ENCODE measurements at places on chromosomes 6 and 20. TPM values are rescaled to one million over a fixed set of nuclear protein-coding genes. Genes with fewer than 3 reads are reported as not detected.
A peak's percentile ranks its signal among the peaks of the same experiment; 100 is the strongest.

C6orf52 gene
- not detected for polyA plus RNA-seq

C6orf58 gene
- not detected for polyA plus RNA-seq

DNA sequence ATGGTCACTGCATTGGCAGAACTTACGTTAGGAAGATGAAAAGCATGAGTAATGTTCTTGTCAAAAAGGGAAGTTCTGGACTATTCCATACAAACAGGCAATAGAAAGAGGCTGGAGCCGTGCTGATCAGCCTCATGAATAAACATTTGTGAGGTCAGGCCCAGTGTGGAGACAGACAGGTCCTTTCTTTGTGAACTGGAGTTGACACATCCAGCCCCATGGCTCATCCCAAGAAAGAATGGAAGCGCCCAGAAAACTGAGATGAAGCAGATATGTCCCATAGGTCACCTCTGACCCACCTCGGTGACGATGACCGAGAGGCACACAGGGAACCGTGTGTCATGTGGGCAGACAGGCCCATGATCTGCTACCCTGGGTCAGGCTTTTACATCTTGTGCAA lies 276.0 kb upstream of the SGK1 start:
- no peak for DNase-seq
- no peak overlapping the region for H3K27ac ChIP-seq
- H3K36me3 ChIP-seq = no peaks in the 10 kb centered on the region
- H3K27me3 ChIP-seq = peaks cover 1% of the 10 kb centered on the region
- no peak overlapping the region for H3K4me3 ChIP-seq
- H3K4me1 ChIP-seq = no peaks in the 10 kb centered on the region

DNA sequence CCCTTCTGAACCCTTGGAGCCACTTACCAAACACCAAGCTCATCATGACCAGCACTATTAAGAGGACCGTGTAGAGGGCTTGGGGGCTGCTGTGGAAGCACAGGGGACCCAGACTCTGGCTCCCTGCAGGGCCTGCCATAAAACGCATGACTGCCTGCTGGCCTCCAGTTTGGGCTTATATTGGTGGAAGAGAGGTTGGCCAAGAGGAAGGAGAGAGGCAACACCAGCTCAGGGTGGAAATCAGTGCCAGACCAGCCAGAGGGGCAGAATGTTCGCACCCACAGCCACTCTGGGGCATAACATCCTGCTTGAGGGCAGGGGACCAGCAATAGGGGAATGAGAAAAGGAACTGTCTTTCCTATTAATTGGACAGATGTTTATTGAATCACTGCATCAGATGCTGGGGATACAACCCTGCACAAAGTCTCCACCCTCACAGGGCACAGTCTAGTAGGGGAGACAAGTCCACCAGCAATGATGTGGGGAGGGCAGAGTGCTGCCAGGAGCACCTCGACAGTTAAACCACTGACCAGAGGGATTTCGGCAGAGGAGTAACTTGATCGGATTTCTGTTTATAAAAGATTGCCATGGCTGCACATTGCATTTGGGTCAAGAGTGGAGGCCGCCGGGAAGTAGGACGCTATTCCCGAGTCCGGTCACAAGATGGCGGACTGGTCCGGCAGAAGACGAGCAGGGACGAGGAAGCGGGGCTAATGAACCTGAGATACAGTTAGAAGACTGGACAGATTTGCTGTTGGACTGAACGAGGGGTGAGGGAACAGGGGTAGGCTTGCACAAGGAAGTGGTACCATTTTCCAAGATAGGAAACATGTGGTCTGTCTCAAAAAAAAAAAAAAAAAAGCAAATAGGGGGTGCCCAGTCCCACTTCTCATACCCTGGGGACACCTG lies at the start of gene LY6G5C:
TSS of gene LY6G5C (minus strand) at position 842 of the 909 bp plus-strand sequence. CDS start at position 148, 694 bp downstream.
- H3K4me1 ChIP-seq = peaks cover 56% of the 10 kb centered on the region
- peak within 1 kb of the TSS; percentile 76 for H3K4me3 ChIP-seq
- H3K27ac ChIP-seq = peak within 1 kb of the TSS; percentile 90
- DNase-seq = peak; percentile 51
- no peaks in the 10 kb centered on the region for H3K27me3 ChIP-seq

DNA sequence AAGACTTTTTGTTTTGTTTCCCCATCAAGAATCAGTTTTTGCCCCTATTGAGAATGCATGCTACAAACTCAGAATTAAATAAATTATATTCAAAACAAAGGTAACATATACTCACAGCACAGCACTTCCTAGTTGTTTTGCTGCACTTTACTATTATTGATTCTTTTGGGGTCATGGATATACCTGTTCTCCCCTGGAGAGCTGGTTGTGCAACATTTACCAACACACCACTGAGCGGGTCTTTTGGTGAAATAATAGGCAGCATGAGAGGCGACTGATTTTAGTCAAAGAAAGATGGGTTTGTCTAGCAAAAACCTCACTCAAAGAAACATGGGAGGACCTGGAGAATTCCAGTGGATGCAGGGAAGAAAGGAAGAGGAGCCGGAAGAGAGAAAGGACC lies 39.9 kb upstream of the CDKN1A start:
- no peak overlapping the region for H3K27ac ChIP-seq
- no peaks in the 10 kb centered on the region for H3K4me1 ChIP-seq
- no peaks in the 10 kb centered on the region for H3K27me3 ChIP-seq

DNA sequence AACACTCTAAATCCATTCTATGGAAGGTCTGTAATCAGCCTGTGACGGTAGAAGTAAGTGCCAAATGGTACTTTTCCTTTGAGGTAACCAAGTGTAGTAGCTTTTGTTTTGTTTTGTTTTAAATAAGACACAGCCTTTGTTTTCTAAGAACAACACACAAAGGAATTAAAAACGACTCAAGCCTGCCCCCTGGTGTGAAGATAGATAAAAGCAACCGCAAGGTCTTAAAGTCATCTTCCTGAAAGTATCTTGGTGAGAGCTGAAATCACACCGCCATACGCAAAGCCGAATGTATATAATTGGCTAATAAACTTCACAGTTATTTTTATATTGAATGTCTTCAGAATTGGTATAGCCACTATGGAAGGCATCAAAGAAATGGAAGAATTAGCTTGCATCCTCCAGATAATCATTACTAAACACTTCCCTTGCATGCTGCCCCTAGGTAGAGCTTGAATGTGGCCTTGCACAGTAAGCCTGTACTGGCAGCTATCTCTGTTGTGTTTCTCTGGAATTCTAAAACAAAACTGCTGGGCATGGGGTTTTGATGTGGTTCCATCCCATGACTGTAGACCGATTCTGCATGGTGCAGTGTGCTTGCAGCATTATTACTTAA lies 95.6 kb downstream of the LAMP5 start:
- no peak overlapping the region for H3K27ac ChIP-seq
- H3K4me3 ChIP-seq = no peak overlapping the region
- no peak for DNase-seq
- no peaks in the 10 kb centered on the region for H3K36me3 ChIP-seq
- H3K4me1 ChIP-seq = no peaks in the 10 kb centered on the region

DNA sequence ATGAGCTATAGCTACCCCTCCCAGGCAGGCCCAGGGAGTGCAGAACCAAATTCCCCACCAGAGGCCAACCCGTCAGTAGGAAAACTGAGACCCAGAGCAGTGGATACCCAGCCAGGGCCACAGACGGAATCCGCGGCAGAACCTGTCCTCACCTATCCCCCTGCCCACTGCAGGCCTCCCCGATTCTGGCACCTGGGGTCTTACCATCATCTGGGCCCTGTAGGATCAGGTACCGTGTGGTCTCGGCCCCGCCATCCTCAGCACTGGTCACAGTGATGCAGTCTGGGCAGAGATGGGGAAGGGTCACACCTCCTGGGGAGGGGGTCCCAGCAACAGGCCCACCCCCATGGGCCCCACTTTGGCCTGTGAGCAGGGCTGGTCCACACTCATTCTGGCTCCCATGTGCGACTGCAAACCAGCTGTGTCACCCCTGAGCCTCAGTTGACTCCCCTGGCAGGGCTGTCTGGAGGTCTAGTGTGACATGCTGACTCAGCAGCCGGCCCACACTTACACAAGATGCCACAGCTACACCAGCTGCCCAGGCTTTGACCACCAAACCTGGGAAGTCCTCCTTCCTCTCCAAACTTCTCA lies 3.8 kb downstream of the ZNF335 start:
- H3K27ac ChIP-seq = no peak overlapping the region
- no peaks in the 10 kb centered on the region for H3K27me3 ChIP-seq
- H3K4me1 ChIP-seq = peaks cover 30% of the 10 kb centered on the region
- no peak for DNase-seq

DNA sequence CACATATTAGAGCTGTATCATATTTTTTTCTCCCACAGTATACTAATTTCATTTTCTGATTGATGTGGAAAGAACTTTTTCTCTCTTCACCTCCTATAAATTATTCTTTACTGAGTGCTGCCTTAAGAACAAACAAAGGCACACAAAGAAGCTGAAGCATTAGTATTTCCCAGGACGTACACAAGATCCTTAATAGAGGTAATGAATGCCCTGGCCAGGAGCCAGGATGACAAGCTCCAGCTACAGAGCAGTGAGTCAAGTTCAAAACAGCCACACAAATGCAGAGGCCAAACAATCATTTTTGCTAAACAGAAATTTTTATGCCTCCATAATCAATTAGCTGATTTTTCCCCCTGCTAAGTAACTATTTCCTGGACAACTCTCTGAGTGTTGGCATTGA lies 639.6 kb downstream of the EPHA7 start:
- no peak overlapping the region for H3K27ac ChIP-seq
- DNase-seq = no peak
- no peaks in the 10 kb centered on the region for H3K27me3 ChIP-seq
- no peaks in the 10 kb centered on the region for H3K36me3 ChIP-seq

DNA sequence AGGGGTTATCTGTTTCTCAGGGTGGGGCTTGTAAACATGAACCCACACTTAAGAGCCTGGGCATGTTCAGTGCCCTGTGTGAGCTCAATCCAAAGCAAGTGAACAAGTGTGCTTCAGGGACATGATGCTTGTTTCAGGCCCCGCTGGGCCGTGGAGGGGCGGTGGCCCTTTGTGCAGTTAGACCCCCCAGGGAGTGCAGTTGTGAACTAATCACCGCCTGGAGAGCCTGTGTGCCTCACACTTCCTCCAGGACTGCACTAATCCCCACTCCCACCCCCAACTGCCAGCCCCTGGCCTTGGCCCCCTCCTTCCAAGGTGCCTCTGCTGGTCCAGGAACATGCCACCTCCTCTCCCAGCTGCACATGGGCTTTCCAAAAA lies 58.1 kb downstream of the RREB1 start:
- H3K27ac ChIP-seq = no peak overlapping the region
- H3K4me3 ChIP-seq = peak overlapping the region; percentile 15
- peaks cover 64% of the 10 kb centered on the region for H3K4me1 ChIP-seq
- no peak for DNase-seq

DNA sequence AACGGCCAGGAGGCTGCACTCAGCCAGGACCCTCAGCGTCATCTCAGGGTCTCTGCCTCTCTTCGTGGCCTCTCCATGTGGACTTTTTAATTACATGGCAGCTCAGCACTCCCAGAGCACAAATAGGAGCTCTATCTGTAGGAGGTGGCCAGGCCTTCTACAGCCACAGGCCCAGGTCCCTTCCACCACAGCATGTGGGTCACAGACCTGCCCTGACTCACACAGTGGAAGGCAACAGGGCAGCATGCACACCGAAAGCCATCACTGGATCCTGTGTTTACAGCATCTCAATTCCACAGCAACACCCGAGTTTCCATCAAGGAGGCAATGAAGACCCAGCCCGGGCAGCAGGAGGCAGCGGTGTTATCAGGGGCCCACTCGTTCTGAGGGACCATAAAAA lies 65.8 kb upstream of the CD93 start:
- H3K27me3 ChIP-seq = peaks cover 7% of the 10 kb centered on the region
- H3K27ac ChIP-seq = no peak overlapping the region
- H3K4me1 ChIP-seq = peaks cover 9% of the 10 kb centered on the region
- H3K4me3 ChIP-seq = no peak overlapping the region
- DNase-seq = no peak
- no peaks in the 10 kb centered on the region for H3K36me3 ChIP-seq

DNA sequence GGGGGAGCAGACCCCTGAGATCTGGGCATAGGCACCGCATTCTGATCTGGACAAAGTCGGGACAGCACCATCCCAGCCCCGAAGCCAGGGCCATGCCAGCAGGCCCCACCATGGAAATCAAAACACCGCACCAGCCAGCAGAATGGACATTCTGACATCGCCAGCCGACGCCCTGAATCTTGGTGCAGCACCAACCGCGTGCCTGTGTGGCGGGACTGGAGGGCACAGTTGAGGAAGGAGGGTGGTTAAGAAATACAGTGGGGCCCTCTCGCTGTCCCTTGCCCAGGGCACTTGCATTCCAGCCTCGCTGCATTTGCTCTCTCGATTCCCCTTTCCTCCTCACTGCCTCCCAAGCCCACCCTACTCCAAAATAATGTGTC lies 2.0 kb downstream of the NNAT start:
- peaks cover 7% of the 10 kb centered on the region for H3K36me3 ChIP-seq
- no peak overlapping the region for H3K27ac ChIP-seq
- no peak overlapping the region for H3K4me3 ChIP-seq
- peaks cover 67% of the 10 kb centered on the region for H3K4me1 ChIP-seq

DNA sequence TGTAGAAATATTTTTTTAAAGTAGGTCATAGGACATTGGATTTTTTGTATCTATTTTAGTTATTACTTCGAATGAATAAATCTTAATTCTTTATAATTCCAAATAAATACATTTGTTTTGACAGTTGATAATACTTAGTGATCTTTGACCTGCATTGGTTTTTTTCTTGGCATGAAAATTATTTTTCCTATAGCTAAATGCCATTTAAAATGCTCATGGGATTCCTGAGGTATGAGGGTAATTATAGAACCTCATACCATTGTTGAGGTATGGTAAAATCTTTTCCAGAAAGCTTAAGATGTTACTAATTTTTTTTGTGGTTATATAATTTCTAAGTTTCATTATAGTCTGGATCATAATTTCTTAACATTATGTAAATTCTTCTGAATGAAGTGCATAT lies 8.3 kb downstream of the PM20D2 start:
- no peak for DNase-seq
- no peaks in the 10 kb centered on the region for H3K4me1 ChIP-seq
- no peak overlapping the region for H3K27ac ChIP-seq
- no peak overlapping the region for H3K4me3 ChIP-seq
- peaks cover 12% of the 10 kb centered on the region for H3K36me3 ChIP-seq
- H3K27me3 ChIP-seq = no peaks in the 10 kb centered on the region

- peaks cover 17% of the 10 kb centered on the region for H3K36me3 ChIP-seq
- DNase-seq = no peak
- H3K4me3 ChIP-seq = no peak overlapping the region
- H3K4me1 ChIP-seq = peaks cover 17% of the 10 kb centered on the region
Measured at GRCh38 chr6:70860045-70860444, 96.8 kb downstream of the B3GAT2 start.

Data from naive B cell (primary cell).